ENCODE measurements at places on chromosomes 4 and X. TPM values are rescaled to one million over a fixed set of nuclear protein-coding genes. Genes with fewer than 3 reads are reported as not detected.

CLGN gene
- 3.9 TPM for polyA plus RNA-seq

CTAG2 gene
- not detected for polyA plus RNA-seq

AWAT2 gene
- polyA plus RNA-seq: not detected

ARAP2 gene
- polyA plus RNA-seq: 240 TPM

GAK gene
- polyA plus RNA-seq: 4.9 TPM

GPR82 gene
- polyA plus RNA-seq: 0.42 TPM

Data from Purkinje cell (primary cell).